Kidney capillary endothelial cell (primary cell): ENCODE measurements at places on chromosomes 16 and 17.

DNA sequence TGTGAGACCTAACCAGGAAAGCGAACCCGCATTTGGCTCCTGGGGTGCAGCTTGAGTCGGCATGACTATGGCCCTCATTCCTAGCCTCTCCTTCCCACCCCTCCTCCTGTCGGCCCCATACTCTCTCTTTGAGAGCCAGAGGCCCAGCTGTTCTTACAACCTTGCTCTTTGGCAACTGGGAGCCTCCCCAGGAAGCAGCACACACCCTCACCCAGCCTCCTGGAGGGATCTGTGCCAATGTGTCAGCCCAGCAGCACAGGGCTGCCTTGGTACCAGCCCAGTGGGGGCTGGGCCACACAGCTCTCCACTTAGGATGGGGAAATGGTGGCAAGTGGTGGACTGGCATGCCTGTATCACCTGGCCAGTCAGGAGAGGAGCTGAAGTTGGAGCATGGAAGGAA is 70.3 kb upstream of the LGALS9 start:
- no peak for DNase-seq

GRCh38 chr17:18186627-18186982 is 3.0 kb downstream of the ALKBH5 start:
- DNase-seq: no peak

- DNase-seq: no peak
These were observed 19.8 kb upstream of the TEKT3 start for GRCh38 chr17:15361151-15361550.

- no peak for DNase-seq
These were observed 128.8 kb downstream of the HS3ST2 start for GRCh38 chr16:22942811-22943210.

DNA sequence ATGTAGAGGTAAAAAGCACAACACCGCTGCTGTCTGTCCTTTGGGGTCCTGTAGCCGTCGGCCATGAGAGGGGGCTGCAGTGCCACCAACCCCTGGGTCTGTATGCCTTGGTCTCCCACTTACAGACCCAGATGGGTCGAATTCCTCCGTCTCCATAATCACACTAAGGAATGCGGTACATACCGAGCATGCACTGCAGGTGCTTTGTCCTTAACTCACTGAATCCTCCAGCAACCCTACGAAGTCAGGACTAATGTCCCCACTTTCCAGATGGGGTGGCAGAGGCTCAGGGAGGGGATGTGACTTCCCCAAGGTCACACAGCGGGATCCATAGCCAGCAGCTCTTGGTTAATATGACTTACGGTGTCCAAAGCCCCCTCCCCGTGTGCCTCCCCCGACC is 219.9 kb upstream of the CIBAR2 start:
- no peak for DNase-seq

DNA sequence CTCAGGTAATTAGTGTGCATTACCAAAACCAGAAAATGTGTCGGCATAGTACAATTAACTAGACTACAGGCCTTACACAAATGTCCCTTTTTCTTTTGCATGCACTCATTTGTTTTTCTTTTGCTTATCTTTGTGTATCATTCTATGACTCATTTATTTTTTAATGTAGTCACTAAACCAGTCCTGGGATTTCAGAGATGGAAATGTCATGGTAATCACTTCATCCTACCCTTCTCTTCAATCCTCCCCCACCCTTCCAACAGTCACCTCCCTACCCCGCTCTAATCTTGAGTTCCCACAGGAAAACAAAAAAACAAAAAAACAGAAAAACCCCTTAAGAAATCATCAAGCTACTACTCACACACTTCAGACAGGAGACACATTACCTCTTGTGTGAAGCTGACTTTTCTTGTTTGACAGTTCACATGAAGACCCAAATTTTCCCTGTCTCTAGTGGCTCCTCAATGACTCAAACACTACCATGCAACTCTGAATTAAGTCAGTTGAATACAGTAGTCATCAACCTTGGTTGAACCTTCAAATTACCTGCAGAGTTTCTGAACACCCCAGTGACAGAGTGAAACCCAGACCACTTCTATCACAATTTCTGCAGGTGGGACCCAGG is 242.4 kb upstream of the SALL1 start:
- no peak for DNase-seq

DNA sequence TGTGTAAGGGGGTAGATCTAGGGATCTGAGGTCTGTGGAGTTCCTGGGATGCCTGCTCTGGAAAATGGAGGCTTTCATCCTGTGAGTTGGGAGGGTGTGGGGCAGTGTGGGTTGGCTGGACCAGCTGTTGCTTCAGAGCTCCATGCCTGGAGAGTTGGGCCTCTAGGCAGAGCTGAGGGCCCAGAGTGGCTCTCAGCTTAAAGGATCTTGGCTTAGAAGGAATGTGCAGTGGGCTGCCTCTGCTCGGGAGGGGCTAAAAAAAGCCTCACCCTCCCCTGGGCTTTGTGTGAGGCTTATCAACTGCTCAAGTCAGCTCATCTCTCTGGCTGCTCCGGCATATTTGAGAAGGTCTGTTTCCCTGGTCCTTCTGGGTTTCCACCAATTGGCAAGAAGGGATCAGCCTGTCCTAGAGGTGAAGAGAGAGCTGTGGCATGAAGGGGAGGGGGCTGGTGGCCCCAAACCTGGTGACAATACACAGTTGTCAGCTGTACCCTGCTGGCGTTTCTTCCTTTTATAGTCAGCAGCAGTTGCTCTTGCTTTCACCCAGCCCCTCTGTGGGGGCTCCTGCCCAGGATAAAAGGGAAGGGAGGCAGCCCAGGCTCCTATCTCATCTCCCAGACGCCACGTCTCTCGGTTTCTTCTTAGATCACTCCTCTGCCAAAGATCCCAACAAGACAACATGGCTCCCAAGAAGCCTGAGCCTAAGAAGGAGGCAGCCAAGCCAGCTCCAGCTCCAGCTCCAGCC is at the start of gene MYL4:
Gene MYL4, plus strand, starts transcription at position 605 of the 745 bp plus-strand sequence. Its CDS starts 75 bp downstream, at position 680.
- no peak for DNase-seq

- no peak for DNase-seq
These were observed 14.2 kb downstream of the APOH start for GRCh38 chr17:66214884-66215528.

GRCh38 chr17:19359151-19359550 is 3.4 kb downstream of the B9D1 start:
- no peak for DNase-seq

DNA sequence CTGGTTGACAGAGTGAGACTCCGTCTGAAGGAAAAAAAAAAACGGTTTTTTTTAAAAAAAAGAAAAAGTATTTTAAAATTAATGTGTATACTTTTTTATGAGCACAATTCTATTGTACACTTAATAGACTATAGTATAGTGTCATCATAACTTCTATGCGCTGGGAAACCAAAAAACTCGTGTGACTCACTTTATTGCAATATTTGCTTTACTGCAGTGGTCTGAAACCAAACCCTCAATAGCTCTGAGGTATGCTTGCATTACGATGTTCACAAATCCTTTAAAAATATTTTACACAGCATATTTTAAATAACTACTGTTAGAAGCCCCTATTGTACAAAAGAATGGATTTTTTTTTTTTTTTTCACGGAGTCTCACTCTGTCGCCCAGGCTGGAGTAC is 12.4 kb upstream of the MAP2K6 start:
- DNase-seq: no peak

GRCh38 chr16:84672276-84673202 is 24.2 kb downstream of the KLHL36 start:
- DNase-seq: peak; percentile 62

- no peak for DNase-seq
These were observed 32.5 kb downstream of the DGKE start for GRCh38 chr17:56866496-56866895.

- DNase-seq: no peak
These were observed 196.0 kb upstream of the CPHXL start for GRCh38 chr16:75922250-75922649.

- DNase-seq: no peak
These were observed 3.2 kb downstream of the ARHGAP27 start for GRCh38 chr17:45429339-45430005.

DNA sequence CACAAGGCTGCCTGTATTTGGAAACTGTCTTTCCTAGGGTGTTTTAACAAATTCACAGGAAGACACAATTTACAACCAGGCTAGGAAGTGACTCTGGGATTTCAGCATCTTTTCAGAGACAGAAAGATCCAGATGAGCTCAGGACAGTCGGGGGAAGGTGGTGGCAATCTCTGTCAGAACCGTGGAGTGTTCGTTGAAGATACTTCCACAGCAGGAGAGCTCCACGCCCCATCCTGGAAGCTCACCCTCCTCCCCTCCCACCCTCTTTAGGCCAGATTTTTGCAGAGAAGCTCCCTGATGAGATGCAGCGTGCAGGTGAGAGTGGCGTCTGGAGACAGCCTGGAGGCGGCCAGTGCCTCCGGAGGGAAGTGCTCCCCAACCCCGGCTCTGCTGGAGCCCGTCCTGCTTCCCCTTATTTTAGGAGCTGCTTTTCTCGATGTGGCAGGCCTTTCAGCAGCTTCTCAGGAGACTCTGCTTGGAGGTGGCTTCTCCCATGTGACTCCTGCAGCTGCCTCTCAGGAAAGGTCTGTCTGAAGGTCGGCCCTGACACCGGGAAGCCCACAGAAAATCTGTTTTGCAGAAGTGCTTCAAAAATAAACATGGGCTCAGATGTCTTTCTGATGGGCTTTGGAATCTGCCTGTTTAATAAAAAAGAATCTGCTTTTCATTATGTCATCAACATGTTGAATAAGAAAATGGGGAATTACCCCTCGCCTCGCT is 186.4 kb upstream of the CHMP6 start:
- DNase-seq: no peak

DNA sequence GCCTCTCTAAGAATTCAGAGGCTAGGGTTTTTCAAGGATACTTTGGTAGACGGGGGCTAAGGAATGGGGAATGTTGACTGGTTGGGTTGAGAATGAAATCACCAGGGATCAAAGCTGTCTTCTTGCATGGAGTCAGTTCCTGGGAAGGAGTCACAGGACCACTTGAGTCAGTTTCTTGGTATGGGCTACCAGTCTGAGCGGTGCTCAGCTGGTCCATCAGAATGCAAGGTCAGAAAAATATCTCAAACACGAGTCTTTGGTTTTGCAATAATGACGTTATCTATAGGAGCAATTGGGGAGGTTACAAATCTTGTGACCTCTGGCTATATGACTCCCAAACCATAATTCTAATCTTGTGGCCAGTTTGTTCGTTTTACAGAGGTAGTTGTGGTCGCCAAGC is 18.4 kb downstream of the CHD9NB start:
- DNase-seq: no peak

DNA sequence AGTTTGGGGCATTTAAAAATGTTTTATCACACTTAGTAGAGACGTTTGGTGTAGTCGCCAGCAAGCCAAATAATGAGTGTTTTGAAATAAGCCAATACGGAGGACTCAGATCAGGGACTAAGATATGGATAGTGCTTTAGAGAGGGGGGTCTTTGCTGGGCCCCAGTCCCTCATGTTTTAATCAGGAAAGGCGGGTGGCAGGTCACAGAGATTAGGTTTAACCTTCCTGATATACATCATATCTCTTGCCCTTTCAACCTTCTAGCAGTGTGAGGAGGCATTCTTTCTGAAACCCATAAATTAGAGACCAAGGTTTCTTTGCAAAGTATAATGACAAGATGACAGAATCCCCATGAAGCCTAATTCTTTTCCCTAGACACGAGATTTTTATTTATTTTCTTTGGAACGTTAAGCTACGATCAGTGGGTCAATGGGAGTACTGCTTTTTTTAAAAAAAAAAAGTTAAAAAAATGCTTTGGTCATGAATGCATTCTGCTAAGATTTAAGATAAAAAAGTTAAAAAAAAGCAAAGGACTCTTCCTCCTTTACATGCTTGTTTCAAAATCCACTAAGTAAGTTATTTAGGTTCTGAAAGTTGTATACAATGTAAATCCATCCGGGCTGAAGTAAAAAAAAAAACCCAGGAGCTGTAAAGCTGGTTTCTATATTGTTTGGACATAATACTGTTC is 572.1 kb upstream of the SALL1 start:
- DNase-seq: no peak

- DNase-seq: no peak
These were observed 552.7 kb upstream of the PSMD7 start for GRCh38 chr16:73743665-73744496.

DNA sequence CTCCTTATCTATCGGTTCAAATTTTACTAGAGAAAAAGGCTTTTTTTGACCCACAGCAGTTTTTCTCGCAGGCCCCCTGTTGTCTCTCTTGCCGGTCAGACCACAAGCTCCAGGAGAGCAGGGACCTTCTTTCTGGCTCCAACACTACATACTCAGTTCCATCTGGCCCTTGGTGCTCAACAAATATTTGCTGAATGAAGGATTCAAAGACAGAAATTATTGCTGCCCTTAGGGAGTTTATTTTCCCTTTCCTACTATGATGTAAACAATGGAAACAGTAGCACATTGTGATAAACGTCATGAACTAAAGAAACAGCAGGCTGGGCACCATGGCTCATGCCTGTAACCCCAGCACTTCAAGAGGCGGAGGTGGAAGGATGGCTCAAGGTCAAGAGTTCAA is 59.0 kb upstream of the ATP2A3 start:
- no peak for DNase-seq
